ENCODE measurements at places on chromosomes 3 and 15.

DNA sequence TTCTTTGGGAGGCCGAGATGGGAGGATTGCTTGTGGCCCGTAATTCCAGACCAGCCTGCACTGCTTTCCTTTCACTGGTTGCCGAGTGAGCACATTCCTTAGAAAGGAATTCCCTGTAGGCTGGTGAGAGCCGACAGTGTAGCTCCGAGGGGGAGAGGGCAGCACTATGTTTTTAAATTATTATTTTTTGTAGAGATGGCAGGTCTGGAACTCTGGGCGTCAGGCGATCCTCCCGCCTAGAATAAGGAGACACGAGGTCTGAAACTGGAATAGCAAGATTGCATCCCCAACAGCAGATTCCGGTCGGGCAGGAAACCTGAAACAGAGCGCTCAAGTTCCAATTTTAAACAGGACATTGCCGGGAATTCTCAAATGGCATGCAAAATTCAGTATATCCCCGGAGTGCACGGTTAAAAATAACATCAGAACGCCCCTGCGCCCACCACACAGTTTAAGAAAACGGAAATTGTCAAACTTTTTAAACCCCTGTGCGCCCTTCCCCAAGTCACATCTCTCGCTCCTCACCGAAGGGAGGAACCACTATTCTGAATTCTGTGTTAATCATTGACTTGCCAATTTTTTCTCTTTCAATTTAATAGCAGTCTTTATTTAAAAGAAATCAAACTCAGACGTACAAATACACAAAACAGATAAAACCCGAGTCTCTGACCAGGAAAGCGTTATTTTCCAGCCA is 643 bp upstream of the RNU5B-1 start:
- DNase-seq, result no peak

DNA sequence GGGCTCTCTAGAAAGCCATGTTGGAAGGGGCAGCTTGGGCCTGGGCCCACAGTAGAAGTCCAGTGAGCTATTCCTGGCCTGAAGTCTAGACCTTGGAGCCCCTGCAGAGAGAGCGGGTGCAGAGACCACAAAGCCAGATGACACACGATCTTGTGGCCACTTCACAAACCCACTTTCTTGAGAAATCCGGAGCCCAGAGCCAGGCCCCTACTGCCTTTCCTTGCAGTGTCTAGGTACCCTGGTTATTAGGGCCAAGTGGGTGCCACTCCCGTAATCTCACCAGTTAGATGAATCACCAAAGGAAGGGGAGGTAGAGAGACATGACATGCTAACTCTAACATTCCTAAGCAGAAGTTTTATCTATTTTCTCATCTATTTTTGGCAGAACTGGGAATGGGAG is 72.5 kb upstream of the ADAMTSL3 start:
- no peak for DNase-seq

GRCh38 chr3:124660599-124660998 is 69.7 kb upstream of the UMPS start:
- no peak for DNase-seq

- DNase-seq, result peak; percentile 17
Measured at GRCh38 chr15:85543741-85544155, 163.3 kb downstream of the AKAP13 start.

GRCh38 chr3:129555153-129555550 is 12.2 kb downstream of the H1-8 start:
- DNase-seq, result no peak

- no peak for DNase-seq
Measured at GRCh38 chr3:191378142-191378812, 48.0 kb upstream of the UTS2B start.

GRCh38 chr3:89368846-89369245 is 261.4 kb downstream of the EPHA3 start:
- no peak for DNase-seq

- DNase-seq, result no peak
Measured at GRCh38 chr15:50881121-50882048, 27.1 kb upstream of the AP4E1 start.

Data from CD4-positive, alpha-beta T cell treated with Interleukin-2 at 100 ng/mL for 4 hours (primary cell).